CD4-positive, alpha-beta T cell treated with Interleukin-1 beta for 1 hour (primary cell): ENCODE measurements at places on chromosomes 7 and 10.
A peak's percentile ranks its signal among the peaks of the same experiment; 100 is the strongest.

DNA sequence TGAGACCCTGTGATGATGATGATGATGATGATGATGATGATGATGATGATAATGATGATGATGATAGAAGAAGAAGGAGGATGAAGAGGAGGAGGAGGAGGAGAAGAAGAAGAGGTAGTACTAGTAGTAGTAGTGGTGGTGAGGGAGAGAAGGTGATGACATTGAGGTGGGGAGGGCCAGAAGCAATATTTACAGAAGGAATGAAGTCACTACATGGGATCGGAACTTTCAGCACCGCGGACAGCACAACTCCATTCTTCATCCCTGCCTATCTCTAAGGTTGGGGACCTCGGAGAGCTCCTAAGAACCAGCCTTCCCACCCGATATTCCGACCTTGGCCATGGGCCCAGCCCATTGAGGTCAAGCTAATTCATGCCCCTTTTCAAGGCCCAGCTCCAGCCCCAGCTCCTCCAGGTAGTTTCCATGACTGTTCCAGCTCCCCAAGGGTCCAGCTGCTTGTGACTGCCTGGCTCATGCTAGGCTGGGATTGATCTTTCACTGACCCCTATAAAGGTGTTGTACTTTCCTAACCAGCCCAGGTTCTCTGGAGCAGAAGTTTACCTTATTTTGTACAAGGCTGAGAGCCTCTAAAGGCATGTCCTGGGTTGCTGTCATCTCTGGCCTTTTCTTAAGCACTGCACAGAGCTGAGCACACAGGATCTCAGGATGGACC, 10.3 kb downstream of the CRHR2 start:
- no peak for DNase-seq

DNA sequence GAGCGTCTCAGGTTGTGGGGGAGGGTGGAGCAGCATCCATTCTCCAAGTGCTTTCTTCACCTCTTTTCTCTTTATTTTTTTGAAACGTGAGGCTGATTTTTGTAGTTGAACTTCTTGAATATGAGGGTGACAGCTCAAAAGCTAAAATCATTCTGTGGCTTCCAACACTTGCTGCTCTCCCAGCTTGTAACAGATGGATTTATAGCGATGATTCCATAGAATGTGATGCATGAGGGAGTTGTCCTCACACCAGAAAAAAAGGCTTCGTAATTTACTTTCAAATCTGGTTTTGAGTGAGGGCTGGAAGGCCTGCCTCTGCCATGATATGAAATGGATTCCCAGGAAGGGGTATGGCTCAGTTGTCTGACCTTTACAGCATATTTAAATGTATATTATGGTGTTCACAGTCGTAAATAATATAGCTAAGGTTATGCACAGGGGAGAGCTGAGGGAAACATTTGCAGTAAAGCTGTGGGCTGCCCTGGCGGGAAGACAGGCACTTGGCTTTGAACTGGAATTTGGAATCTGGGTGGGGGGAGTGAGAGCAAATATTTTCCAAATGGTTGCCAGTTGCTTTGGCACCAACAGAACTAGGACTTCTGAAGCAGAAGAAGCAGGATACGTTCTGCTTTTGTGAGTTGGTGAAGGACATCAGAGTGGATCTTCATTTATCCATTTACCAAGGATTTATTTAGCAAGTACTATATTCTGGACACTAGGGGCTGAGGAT, 166.7 kb downstream of the SORCS3 start:
- no peak for DNase-seq

DNA sequence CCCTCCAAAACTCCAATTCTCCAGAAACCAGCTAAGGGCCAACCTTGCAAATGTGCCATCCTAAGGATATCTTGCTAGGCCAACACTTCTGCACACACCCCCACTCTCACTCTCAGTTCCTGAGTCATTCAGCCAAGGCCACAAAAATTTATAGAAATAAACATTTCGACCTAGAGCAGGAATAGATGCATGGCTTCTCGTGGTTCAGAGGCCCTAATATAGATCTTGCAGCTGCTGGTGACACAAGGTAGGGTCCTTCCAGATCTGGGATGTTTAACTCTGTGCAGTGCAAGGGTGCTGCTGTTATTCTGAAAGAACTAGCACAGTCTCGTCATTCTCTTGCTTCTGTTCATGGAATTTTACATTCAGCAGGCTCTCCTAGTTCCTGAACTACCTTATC, 369.3 kb downstream of the CALN1 start:
- no peak for DNase-seq

DNA sequence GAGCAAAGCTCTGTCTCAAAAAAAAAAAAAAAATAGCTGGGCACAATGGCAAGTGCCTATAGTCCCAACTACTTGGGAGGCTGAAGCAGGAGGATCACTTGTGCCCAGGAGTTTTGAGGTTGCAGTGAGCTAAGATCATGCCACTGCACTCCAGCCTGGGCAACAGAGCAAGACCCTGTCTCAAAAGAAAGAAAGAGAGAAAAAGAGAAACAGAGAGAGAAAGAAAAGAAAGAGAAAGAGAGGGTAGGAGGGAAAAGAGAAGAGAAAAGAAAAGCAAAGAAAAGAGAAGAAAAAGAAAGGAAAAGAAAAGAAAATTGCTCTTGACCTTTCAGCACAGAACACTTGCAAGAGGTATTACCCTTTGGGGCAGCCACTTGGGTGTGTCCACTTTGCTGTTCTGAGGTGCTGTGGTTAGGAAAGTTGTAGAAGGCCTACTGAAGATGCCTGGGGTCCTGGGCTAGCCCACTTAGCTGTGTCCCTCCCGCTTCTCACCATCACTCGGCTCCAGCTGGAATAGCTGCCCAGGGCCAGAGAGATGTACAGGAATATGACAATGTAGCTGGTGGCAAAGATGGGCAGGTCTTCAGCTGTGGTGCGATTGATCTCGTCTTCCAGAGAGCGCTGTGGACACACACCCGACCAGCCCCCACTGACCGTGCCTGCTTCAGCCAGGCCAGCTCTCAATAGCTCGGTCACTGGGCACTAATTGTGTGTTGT, 5.6 kb downstream of the NPC1L1 start:
- no peak for DNase-seq

GRCh38 chr7:143199040-143199439, 15.8 kb downstream of the TAS2R39 start:
- no peak for DNase-seq

DNA sequence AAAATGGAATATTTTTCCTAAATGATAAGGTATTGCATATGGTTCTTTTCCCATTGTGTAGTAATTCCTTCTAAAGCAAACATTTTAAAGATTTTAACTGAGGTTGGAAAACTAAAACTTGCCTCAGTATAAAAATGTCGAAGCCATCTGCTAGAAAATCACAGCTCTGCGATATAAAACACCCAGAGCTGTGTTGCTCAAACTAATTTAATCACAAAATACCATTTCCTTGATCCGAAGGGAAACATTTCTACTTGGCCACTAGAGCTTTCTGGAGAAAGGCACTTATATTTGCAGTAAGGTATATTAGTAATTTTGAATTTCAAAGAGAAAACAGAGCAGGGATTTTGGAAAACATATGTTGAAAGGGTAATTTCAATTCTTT, 209.2 kb upstream of the ZNF32 start:
- DNase-seq: no peak

DNA sequence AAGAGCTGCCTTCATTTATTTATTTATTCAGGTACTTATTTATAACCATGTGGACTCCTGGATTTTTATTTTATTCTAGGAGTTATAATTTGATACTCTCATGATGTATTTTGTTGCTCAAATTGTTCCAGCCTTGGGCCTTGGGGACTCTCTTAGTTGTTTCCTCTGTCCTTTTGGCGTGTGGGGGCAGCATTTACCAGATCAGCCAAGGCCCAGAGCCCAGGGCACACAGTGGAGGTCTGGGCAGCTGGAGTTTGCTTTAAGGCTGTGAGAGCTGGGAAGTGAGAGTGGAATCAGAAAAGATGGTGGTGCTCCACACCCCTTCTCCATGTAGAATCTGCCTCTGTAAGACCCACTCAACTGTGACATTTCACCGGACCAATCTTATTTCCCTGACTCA, 398.9 kb downstream of the RPS24 start:
- DNase-seq: no peak

GRCh38 chr10:75441196-75441595, 9.8 kb downstream of the LRMDA start:
- DNase-seq: no peak

- DNase-seq: peak; percentile 65
These were observed 537 bp upstream of the MRPS24 start for GRCh38 chr7:43869867-43870240.

GRCh38 chr10:110679486-110680272, 35.5 kb downstream of the RBM20 start:
- no peak for DNase-seq

GRCh38 chr10:26303366-26303765, 86.8 kb downstream of the GAD2 start:
- DNase-seq: no peak
